ENCODE measurements at places on chromosomes 6 and 20.

- no peak for DNase-seq
These were observed 14.8 kb downstream of the PGK2 start for GRCh38 chr6:49772285-49772684.

DNA sequence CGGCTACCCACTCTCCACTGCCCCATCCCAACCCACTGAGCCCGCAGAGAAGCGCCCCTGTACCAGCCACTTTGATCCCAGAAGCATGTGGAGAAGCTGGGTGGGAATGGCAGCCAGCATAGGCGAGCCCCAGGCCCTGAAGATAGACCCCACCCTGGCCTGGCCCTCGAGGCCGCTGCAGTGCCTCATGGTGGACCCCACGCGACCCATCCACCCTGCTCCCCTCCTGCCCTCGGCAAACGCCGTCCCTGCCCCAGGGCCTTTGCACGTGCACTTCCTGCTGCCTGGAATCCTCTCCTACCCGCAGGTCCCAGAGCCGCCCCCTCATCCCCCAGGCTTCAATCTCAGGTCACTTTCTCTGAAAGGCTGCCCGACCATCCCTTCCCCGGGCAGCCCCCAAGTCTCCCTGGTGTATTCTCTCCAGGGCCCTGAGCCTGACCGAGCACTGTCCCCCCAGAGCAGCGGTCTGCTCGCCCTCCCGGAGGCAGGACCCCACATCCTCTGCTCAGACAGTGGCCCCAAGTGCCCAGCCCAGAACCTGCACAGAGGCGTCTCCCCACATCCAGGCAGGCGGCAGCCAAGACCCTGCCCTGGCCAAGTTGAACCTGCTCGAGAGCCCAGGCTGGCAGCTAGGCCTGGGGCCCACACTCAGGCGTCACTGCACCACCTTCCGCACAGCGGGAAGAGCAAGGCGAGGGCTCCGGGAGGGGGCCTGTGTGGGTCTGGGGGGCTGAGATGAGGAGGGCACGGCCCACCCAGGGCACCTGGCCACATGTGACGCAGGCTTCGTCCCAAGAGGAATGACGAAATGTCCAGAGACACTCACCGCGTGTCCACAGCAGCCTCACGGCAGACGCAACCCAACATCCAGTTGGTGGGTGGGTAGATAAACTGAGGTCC lies 14.0 kb downstream of the KCNQ2 start:
- DNase-seq: no peak

DNA sequence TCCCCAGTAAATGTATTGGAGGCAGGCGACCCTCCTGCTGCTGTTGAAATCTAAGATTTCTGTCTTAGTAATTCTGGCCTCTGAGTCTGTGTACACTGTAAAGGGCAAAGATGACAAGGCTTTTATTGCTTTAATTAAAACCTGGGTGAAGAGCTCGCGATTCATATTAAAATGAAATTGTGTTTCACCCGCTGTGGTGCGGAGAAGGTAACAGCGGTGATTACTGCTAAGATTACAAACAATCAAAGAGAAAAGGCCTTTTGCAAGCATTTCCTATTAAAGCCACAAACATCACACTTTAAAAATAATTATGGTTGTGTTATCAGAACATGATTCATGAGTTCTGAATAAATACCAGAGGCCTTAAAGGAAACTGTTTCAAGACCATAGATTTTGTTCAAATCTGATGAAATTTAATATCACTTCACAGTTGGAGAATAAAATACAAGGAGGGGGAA lies 69.3 kb downstream of the TOX2 start:
- DNase-seq: no peak

GRCh38 chr6:137343241-137343640 lies 124.1 kb upstream of the IFNGR1 start:
- no peak for DNase-seq

GRCh38 chr20:11394145-11394833 lies 523.4 kb upstream of the BTBD3 start:
- DNase-seq: no peak

GRCh38 chr6:72133324-72133723 lies 247.0 kb downstream of the RIMS1 start:
- no peak for DNase-seq

DNA sequence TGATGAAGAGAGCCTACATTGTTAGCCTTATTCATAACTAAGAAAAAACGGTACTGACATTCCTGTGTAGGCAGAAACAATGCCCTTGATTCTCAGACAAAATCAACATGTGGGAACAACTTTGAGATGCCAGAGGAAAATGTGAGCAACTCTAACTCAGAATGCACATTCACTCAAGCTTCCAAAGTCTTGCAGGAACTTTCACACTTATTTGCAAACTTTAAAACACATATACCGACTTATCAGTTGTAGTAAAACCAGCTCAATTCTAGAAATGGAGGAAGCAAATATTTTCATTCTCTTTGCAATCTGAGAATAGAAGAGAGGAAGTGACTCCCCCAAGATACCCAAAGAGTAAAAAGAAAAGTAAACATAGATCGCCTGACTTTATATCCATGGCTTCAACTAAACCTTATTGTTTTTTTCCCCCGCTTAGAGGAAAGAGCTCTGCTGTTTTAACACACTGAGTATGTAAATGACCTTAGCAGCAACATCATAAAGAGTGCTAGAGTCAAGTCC lies 117.6 kb downstream of the EPB41L2 start:
- no peak for DNase-seq
